ENCODE measurements at places on chromosomes 4 and X.

DNA sequence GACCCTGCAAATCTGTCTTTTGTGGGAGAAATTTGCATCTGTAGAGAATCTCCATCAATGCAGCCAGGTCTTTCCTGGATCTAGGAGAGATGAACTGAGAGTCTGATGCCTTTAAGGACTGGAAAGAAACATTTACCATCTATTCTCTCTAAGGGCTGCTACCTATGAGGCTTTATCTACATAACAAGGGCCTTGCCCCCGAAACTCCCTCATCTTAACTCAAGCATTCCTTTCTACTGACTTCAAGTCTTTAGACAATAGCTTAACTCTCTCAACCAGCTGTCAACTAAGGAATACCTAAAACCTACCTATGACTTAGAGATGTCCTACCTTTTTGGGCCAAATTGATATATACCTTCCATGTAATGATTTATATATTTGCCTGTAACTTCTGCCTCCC lies 32.1 kb downstream of the MAGEB17 start:
- DNase-seq, result no peak

DNA sequence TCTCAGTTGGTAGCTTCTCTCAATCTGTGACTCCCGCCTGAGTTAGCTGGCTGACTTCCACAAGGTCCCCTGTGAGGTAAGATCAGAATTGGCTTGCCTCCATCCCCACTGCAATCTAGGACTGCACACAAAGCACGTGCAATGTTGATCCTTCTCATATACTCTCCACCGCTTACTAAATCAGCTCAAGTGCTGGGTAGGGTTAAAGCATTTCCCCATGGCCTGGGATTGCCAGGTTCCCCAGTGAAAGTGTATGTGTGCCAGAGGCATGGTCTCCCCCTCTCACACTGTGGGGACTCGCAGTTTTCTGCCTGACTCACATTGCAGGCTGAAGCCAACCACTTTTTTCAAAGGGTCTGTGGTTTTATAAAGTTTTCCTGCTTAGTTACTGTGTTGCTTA lies 886.9 kb downstream of the FAM133A start:
- no peak for DNase-seq

- DNase-seq, result no peak
These were observed 23.6 kb downstream of the ANTXR2 start for GRCh38 chr4:80049402-80049801.

DNA sequence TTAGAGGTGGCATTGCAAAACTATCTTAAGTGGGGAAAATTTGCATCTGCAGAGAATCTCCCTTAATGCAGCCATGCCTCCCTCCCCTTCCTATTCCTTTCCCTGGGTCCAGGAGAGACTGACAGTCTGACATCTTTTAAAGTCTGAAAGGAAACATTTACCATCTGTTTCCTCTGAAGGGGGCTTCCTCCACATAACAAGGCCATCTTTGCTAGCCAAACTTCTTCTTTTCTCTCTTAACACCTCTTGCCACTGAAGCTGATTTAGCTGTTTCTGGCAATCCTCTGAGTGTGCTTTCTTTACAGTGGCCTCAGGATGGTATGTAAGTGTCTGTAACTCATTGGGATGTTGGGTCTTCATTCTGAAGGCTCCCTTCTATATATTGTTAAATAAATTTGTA lies 34.6 kb upstream of the AADAT start:
- no peak for DNase-seq

GRCh38 chr4:26220696-26221095 lies 100.1 kb upstream of the RBPJ start:
- no peak for DNase-seq

GRCh38 chr4:175048111-175048784 lies 130.1 kb downstream of the ADAM29 start:
- no peak for DNase-seq

DNA sequence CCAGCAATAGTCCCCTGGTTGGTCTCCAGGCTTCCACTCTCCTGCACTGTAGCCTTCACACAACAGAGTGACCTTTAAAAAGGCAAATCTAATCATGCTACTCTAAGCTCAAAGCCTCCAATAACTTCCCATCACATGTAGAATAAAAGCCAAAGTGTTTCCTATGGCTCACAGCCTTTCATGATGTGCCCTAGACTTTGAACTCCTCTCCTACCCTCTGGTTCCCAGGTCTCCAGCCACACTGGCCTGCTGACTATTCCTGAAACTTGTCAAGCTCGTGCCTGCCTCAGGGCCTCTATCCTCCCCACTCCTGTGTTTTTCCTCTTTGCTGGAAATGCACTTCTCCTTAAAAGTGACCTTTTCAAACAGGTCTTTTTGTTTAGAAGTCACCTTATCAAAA lies 3.1 kb downstream of the MANBA start:
- no peak for DNase-seq

GRCh38 chrX:111520506-111520905 lies 9.1 kb downstream of the SERTM2 start:
- DNase-seq, result no peak

GRCh38 chr4:159540038-159540437 lies 437.2 kb downstream of the RAPGEF2 start:
- DNase-seq, result no peak

DNA sequence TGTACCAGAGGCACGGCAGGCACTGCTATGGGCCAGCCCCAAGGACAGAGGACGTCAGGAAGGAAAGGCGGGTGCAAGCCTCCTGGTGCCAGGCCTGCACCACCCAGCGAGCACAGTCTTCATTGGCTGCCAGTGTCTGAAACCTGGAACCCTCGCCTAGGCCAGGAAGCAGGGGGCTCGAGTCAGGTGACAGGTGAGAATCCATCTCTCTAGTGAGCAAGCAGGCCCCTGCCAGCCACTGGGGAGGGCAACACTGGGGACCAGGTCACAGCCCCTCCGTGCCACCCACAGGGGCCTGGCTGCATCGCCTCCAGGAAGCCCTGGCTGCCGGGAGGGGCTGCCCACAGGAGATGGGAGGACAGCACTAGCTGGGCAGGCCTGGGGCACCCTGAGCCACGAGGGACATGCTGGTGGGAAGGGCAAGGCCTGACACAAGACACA lies 6.9 kb upstream of the HAUS3 start:
- DNase-seq, result no peak

Measured in kidney glomerular epithelial cell (primary cell).